Activated CD8-positive, alpha-beta memory T cell treated with anti-CD3 and anti-CD28 coated beads, Interleukin-2, amount 10 ng/mL, durations not matched to agents 7 days and 5 days (primary cell): ENCODE measurements at places on chromosomes 1 and 21. TPM values are rescaled to one million over a fixed set of nuclear protein-coding genes. Genes with fewer than 3 reads are reported as not detected.

- peak overlapping the region; percentile 58 for H3K4me3 ChIP-seq
- peaks cover 46% of the 10 kb centered on the region for H3K4me1 ChIP-seq
- no peak for DNase-seq
- H3K36me3 ChIP-seq, result peaks cover 39% of the 10 kb centered on the region
Observed at GRCh38 chr1:155932487-155932886, 1.7 kb downstream of the KHDC4 start.

DNA sequence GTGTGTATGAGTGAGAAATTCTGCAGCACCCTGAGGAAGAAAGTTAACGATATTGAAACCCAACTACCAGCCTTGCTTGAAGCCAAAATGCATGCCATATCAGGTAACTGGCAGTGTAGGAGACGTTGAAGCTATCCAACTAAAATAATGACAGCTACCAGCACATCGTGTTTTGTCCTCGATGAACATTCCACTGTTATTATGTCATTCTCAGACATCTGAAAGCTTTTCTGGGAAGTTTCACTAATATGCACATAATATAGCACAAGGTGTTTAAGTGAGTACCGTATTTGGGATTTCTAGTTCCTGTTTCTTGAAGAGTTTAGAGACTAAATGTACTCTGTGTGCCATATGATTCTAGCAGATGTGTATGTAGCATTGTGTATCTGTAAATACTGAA lies 173.5 kb downstream of the DISC1 start:
- H3K27ac ChIP-seq, result no peak overlapping the region
- no peaks in the 10 kb centered on the region for H3K27me3 ChIP-seq
- H3K4me1 ChIP-seq, result no peaks in the 10 kb centered on the region

DNA sequence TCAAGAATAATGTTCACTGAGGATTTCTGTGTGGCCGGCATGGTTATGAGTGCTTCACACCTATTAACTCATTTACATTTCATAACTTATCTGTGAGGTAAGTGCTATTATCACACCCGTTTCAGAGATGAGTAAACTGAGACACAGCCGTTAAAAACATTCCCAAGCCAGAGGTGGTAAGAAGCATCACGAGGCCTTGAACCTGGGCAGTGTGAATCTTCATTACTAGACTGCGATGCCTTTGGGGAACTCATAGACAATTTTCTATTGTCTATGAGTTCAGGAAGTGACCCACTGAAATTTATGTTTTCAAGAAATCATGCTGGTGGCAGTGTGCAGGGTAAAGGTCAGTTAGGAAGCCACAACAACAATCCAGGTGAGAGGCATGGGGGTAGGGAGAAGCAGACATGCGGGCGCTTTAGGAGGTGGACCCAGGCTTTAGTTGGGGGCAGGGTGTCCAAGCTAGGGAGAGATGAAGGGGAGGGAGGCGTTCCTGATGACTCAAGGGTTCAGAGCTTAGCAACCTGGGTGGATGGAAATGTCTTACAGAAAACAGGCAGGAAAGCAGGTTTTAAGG lies 14.5 kb downstream of the GNG12 start:
- no peak overlapping the region for H3K27ac ChIP-seq
- H3K36me3 ChIP-seq, result no peaks in the 10 kb centered on the region
- peaks cover 27% of the 10 kb centered on the region for H3K27me3 ChIP-seq
- no peaks in the 10 kb centered on the region for H3K4me1 ChIP-seq
- no peak overlapping the region for H3K4me3 ChIP-seq

DNA sequence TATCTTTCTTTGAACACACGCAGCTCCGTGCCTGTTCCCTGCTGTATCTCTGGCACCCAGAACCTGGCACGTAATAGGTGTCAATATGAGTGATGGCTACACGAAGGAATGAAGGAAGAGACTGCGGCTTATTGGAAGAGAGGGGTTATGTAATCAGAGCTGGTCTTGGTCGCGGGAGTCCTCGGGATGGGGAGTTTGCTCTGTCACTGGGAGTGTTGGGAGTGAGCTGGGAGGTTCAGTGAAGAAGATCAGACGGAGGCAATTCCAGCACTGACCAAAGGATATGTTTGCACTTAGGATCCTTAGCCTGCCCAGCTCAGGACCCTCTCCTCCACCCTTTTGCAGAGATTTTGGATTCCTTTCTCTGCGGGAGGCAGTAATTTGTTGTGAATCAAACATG lies 709.1 kb downstream of the PTPRU start:
- H3K4me3 ChIP-seq, result no peak overlapping the region
- no peaks in the 10 kb centered on the region for H3K36me3 ChIP-seq
- no peak for DNase-seq
- no peak overlapping the region for H3K27ac ChIP-seq

RAP1GAP gene
- 0.12 TPM for total RNA-seq

- no peak overlapping the region for H3K4me3 ChIP-seq
- H3K4me1 ChIP-seq, result no peaks in the 10 kb centered on the region
- H3K27ac ChIP-seq, result no peak overlapping the region
- peaks cover 11% of the 10 kb centered on the region for H3K27me3 ChIP-seq
Observed at GRCh38 chr1:22912311-22912710, 60.4 kb downstream of the LACTBL1 start.

- no peaks in the 10 kb centered on the region for H3K27me3 ChIP-seq
- H3K27ac ChIP-seq, result peak overlapping the region; percentile 95
- DNase-seq, result peak; percentile 84
- H3K4me1 ChIP-seq, result peaks cover 38% of the 10 kb centered on the region
- peaks cover 9% of the 10 kb centered on the region for H3K36me3 ChIP-seq
- H3K4me3 ChIP-seq, result peak overlapping the region; percentile 61
Observed at GRCh38 chr1:204453141-204453772, 41.3 kb downstream of the PIK3C2B start.

PPFIA4 gene
- total RNA-seq, result 4.6 TPM
